SK-N-SH (cell line): ENCODE measurements at places on chromosomes 5 and 9. TPM values are rescaled to one million over a fixed set of nuclear protein-coding genes. Genes with fewer than 3 reads are reported as not detected.

Gene TRAF1
- 1.2 and 1.5 TPM in 2 replicates for polyA plus RNA-seq

Gene AGXT2
- not detected in 2 replicates for polyA plus RNA-seq

Gene IFNB1
- not detected in 2 replicates for polyA plus RNA-seq

Gene PPP3R2
- not detected in 2 replicates for polyA plus RNA-seq

Gene PCDHA9
- 0.02 TPM in 2 replicates for polyA plus RNA-seq

Gene RNF145
- polyA plus RNA-seq = 34.3 and 36.1 TPM in 2 replicates

Gene HAND1
- polyA plus RNA-seq = 1.1 and 2.6 TPM in 2 replicates

Gene EGR1
- 28.4 and 48.0 TPM in 2 replicates for polyA plus RNA-seq

Gene ITGA2
- 38.2 and 52.1 TPM in 2 replicates for polyA plus RNA-seq

Gene SARDH
- 2.9 and 5.9 TPM in 2 replicates for polyA plus RNA-seq

Gene USP20
- 17.7 and 22.5 TPM in 2 replicates for polyA plus RNA-seq

Gene GPR150
- 0.06 and 0.07 TPM in 2 replicates for polyA plus RNA-seq

Gene GBA2
- polyA plus RNA-seq = 71.5 and 98.2 TPM in 2 replicates

Gene PCDH12
- 0.02 and 0.08 TPM in 2 replicates for polyA plus RNA-seq

Gene ADCY2
- not detected in 2 replicates for polyA plus RNA-seq

Gene KIAA0825
- 0.61 and 1.2 TPM in 2 replicates for polyA plus RNA-seq

Gene IL9
- polyA plus RNA-seq = not detected in 2 replicates

Gene TMEM174
- not detected in 2 replicates for polyA plus RNA-seq

Gene FXN
- 14.1 and 15.7 TPM in 2 replicates for polyA plus RNA-seq

Gene FGF1
- polyA plus RNA-seq = 5.3 and 5.9 TPM in 2 replicates

Gene PCDHGA10
- polyA plus RNA-seq = 1.6 and 2.0 TPM in 2 replicates

Gene HTR4
- not detected in 2 replicates for polyA plus RNA-seq

Gene ARRDC1
- 49.7 and 54.8 TPM in 2 replicates for polyA plus RNA-seq

Gene GNA14
- polyA plus RNA-seq = 0.15 and 0.26 TPM in 2 replicates

Gene SLC22A4
- polyA plus RNA-seq = 3.3 and 3.8 TPM in 2 replicates

Gene HAPLN1
- 0.30 and 0.39 TPM in 2 replicates for polyA plus RNA-seq

Gene ZFP2
- polyA plus RNA-seq = 0.29 and 0.33 TPM in 2 replicates

Gene SPATA31D1
- not detected in 2 replicates for polyA plus RNA-seq

Gene ARHGEF39
- 4.9 and 5.2 TPM in 2 replicates for polyA plus RNA-seq

Gene ENTPD2
- polyA plus RNA-seq = not detected in 2 replicates

Gene S1PR3
- 2.5 and 2.9 TPM in 2 replicates for polyA plus RNA-seq

Gene LHX2
- polyA plus RNA-seq = not detected in 2 replicates

Gene PPP6C
- 14.8 and 16.3 TPM in 2 replicates for polyA plus RNA-seq

Gene NME5
- 3.7 and 4.1 TPM in 2 replicates for polyA plus RNA-seq

Gene ANKRD55
- polyA plus RNA-seq = not detected in 2 replicates

Gene SPATA31D4
- polyA plus RNA-seq = not detected in 2 replicates

Gene DND1
- polyA plus RNA-seq = 1.2 and 2.1 TPM in 2 replicates

Gene DDX4
- polyA plus RNA-seq = not detected in 2 replicates

Gene CFAP77
- polyA plus RNA-seq = 0.67 and 1.1 TPM in 2 replicates
